GF-D8 (cell line): ENCODE measurements at places on chromosomes 5 and 9.

DNA sequence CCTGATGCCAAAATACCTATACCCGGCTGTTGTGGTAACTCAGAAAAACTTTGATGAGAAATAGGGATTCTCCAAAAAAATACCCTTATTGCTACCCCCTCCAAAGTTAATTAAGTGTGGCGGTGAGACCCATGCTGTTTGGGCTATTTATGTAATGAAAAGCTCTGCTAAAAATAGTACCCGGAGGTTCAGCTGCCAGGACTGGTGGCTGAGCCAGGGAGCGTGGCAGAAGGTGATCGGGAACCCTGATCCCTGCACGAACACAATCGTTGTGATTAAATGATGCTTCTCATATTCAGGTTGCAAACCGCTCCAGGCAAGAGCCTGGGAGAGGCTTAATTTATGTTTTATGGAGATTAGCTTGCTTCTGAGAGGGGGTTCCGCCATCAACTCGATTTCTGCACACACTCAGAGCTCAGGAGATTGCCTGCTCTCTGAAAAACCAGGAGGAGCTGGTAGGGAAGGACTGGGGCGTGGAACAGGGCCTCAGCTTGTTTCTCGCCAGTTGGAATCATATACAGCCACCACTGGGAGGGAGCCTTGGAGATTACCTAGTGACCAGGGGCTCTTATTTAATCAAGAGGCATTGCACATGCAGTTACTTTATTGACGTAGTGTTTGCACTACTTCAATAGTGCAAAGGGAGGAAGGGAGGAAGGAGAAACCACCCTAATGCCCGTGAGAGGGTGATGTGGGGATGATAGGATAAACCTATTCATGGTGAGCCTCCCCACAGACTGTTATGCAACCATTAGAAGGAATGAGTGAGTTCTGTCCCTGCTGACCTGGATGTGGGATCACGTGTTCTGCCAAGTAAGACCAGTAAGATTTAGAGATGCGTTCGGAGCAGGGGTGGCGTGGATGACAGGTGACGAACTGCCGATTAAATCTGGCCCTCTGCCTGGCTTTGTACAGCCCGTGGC is 23.4 kb downstream of the HRH2 start:
- no peak for DNase-seq

GRCh38 chr5:157362012-157362411 is 96.1 kb downstream of the CYFIP2 start:
- no peak for DNase-seq

DNA sequence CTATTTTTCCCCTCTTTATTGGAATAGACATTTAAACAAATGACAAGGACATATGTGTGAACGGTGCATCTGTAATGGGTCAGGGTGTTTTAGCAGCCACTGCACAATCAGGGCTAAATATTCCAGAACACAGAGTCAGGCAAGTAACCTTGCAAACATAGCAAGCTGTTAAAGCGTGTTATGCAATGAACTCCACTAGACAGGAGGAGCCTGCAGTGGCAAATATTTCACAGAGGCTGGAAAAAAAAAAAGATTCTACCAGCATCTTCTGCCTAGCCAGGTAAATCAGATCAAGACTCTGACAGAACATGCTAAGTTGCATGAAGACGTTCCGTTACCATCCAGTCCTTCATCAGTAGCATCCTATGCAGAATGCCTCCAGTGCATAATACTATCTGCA is 171.8 kb downstream of the SEMA5A start:
- DNase-seq: no peak

GRCh38 chr9:87812375-87813118 is 70.1 kb upstream of the SPATA31E1 start:
- DNase-seq: no peak

GRCh38 chr9:103819936-103820335 is 274.2 kb upstream of the SMC2 start:
- DNase-seq: no peak

- peak; percentile 5 for DNase-seq
Observed at GRCh38 chr5:115544043-115544435, 536 bp downstream of the FEM1C start.

- no peak for DNase-seq
Observed at GRCh38 chr5:76446776-76447175, 43.7 kb downstream of the IQGAP2 start.

DNA sequence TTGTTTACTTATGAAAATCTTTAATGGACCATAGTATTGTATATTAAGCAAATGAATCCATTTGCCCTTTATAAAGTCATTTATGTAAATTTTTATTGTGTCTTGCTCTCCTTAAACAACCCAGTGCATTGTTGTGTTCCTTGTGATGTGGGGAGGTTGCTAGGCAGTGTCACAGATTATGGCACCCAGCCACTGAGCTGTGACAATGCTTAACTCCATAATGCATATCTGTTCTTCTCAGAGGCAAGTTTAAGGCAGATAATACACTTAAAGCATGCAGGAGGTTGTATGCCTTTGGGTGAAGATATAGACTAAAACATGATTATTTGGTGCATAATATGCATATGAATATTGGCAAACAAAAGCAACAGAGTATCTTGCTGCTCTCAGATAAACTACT is 269.6 kb upstream of the RIOK2 start:
- no peak for DNase-seq

GRCh38 chr5:178130576-178131445 is at the start of gene RMND5B:
TSS of gene RMND5B (plus strand) at chr5:178131014. CDS start at chr5:178138120, 7,106 bp downstream.
- DNase-seq: peak; percentile 50

DNA sequence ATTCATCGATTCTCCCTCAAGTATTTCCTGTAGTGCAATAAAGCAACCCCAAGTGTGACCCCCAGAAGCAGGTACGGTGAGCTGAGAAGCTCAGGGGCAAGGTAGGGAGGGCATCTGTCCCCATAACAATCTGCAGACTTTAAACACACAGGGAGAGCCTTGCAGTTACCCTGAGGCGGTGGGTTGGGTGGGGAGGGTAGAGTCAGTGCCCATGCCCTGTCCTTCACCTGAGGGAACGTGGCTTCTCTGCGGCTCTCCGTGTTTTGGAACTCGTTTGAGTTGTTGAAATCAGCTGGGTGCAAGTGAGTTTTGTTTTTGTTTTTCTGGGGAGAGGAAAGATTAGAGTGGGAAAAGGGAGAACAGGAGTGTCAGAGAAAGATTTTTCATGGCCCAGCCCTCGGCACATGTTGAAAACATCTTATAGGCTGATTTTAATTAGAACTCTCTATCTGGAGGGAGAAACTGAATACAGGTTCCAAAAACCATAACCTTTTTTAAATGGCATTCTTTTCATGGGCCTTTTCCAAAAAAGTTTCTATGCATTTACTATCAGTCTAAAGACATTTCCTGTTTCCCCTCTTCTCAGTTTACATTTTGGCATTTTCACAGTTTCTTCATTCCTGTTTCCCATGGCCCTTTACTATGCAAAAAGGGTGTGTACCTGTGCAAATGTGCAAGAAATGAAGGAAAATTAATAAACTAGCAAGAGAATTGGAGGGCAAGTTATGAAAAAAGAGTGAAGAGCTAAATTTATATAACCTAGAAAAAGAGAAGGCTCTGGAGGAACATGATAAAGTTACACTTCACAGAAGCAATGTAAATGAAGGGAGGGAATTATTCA is 266.5 kb upstream of the VLDLR start:
- no peak for DNase-seq

DNA sequence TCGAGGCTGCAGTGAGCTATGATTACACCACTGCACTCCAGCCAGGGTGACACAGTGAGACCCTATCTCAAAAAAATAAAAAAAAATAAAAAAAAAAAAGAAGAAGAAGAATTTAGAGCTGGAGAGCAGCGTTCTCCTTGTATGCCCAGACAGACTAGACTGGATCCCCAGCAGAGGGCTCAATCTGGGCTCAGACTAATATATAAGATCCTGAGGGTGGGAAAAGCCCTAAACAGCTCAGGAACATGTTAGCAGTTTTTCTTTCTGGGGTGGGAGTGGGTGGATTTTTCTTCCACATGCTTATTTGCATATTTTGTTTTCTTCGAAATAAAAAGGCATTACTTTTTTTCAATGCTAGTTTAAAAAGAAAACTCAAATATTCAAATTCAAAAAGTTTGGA is 904 bp upstream of the BSPRY start:
- DNase-seq: no peak

- DNase-seq: no peak
Observed at GRCh38 chr9:126093771-126094170, 232.9 kb upstream of the MVB12B start.

DNA sequence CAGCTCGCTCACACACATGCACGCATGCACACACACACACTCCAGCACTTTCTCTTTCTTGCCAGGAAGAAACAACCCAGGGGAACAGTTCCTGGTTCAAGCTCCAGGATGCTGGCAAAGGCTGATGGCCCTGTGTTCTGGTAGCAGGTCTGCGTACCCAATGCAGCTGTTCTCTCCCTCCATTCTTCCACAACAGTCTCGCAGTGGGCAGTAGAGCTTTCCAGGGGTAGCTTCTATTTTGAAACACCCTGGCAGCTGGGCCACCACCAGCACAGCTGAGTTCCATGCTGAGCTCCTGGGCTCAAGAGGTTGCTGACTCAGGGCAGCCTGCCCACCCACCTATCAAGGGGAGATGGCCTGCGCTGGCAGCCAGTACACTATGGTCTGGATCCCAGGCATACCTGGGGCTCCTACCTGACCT is 4.7 kb downstream of the VDAC1 start:
- DNase-seq: no peak

DNA sequence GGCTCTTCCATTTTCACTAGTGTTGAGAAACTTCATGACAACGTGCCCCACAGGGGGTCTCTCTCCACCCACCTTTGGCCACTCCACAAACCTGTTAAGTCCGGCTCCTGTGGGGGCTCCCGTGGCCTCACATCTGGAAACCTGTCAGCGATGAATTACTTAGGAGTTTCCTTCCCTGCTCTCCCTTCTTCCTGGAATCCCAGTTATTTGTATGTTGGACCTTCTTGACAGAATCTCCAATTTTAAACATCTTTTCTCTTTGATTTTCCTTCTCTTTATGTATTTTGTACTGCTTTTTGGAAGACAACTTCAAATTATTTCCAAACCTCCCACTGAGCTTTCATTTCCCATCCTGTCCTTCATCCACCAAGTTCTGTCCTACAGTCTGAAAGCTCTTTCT is 55.1 kb upstream of the NRARP start:
- DNase-seq: no peak

GRCh38 chr5:179812135-179812825 is 5.6 kb upstream of the MGAT4B start:
- DNase-seq: no peak

- no peak for DNase-seq
Observed at GRCh38 chr5:61251874-61252642, 80.0 kb upstream of the ZSWIM6 start.

DNA sequence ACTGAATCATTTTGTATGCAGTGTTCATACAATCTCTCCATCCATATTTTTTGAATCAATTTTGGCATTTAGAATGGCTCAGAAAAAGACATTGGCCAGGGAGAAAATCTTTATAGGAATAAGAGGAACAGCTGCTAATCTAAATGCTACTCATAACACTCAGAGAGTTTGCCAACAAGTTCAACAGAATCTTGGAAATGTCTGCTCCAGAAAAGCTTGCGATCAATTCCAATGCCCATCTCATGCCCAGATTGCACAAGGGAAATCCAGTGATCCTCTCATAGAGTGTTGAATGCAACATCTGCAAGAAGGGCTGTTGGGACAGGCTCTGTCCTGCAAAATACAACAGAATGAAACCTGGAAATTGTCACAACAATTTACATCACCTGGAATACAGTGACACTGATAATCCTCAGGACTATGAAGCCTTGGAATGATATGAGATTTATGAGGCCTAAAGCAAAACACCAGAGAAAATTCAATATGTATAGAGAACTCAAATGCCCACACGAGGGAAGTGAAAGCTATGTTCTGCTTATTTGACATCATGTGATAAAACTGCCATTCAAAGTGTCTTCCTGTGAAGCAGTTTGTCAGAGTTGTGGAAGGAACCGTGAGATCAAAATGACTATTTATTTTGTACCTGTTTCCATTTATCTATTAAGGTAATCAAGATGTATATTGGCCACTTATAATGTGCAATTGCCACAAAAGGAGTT is 190.1 kb downstream of the PARP8 start:
- DNase-seq: no peak

- no peak for DNase-seq
Observed at GRCh38 chr5:83715236-83716065, 5.2 kb downstream of the HAPLN1 start.

GRCh38 chr9:72280913-72281500 is 84.0 kb downstream of the ZFAND5 start:
- peak; percentile 13 for DNase-seq

DNA sequence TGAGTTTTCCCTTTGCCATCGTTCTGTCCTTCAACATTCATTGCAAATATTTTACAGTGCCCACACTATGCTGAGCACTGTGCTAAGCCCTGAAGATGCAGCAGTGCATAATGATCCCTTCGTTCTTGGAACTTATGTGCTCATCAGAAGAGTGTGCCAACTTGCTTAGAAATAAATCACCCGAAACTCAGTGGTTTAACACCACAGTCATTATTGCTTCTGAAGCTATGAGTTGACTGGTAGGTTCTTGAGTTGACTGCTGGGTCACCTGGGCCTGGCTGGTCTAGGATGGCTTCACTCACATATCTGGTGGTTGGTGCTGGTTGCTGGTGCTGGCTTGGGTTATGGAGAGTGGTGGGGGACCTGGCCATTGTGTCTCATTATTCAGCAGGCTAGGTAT is 20.9 kb downstream of the PCSK5 start:
- DNase-seq: no peak

- DNase-seq: no peak
Observed at GRCh38 chr5:127892467-127893207, 189.4 kb downstream of the CCDC192 start.

DNA sequence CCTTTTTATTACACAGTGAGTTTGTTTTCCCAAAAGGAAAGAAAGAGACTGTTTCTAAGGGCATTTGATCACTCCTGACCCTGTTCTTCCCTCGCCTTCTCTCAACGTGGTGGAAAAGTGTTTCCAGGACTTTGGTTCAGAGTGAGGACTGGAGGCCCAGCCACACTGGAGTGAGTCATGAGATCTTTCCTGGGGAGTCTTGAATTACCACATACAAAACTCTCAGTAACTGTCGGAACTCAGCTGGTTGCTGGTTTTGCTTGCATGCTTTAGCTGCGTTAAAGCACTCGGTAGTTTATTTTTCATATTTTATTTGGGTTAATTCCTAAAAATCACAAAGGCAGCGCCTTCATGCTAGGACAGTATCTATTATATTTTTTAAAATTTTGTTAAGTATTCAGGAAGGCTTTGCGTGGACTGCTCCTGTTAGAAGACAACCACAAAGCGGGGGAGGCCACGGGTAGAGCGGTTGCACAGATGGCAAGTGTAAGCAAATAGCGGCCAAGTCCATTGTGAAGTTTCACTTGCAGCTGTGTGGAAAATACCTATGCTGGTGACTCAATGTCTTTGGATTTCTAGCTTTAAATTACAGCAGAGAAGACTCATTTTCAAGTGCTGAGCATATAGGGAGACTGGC is 77.7 kb downstream of the ARSB start:
- no peak for DNase-seq

DNA sequence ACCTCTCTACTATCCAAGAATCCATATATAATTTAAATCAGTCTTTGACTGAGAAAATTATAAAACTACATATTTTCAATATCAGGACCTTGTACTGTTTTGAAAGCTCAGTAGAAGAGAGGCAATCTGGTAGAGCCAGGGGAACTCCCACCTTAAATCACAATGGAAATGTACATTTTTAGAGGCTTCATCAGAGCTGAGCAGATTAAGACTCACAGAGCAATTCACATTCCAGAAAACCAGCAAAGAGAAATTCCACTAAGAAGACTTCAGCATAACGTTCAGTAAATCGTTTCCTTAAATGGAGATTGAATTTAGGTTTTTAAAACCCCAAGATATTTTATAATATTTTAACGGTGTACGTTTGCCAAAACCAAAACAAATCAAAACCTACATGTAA is 227.8 kb upstream of the TRPM3 start:
- DNase-seq: no peak
